ENCODE measurements at places on chromosomes 2 and 18. TPM values are rescaled to one million over a fixed set of nuclear protein-coding genes. Genes with fewer than 3 reads are reported as not detected.

GRCh38 chr2:78644854-78645253 lies 380.6 kb upstream of the REG3G start:
- H3K4me1 ChIP-seq: no peaks in the 10 kb centered on the region
- H3K27ac ChIP-seq: no peak overlapping the region
- H3K27me3 ChIP-seq: no peaks in the 10 kb centered on the region
- no peak overlapping the region for H3K4me3 ChIP-seq
- no peak for DNase-seq
- no peaks in the 10 kb centered on the region for H3K36me3 ChIP-seq

GRCh38 chr2:40127890-40128557 lies 323.9 kb downstream of the SLC8A1 start:
- no peak overlapping the region for H3K27ac ChIP-seq
- H3K36me3 ChIP-seq: no peaks in the 10 kb centered on the region
- no peak for DNase-seq
- H3K4me1 ChIP-seq: no peaks in the 10 kb centered on the region
- peaks cover 4% of the 10 kb centered on the region for H3K27me3 ChIP-seq
- H3K4me3 ChIP-seq: no peak overlapping the region

DNA sequence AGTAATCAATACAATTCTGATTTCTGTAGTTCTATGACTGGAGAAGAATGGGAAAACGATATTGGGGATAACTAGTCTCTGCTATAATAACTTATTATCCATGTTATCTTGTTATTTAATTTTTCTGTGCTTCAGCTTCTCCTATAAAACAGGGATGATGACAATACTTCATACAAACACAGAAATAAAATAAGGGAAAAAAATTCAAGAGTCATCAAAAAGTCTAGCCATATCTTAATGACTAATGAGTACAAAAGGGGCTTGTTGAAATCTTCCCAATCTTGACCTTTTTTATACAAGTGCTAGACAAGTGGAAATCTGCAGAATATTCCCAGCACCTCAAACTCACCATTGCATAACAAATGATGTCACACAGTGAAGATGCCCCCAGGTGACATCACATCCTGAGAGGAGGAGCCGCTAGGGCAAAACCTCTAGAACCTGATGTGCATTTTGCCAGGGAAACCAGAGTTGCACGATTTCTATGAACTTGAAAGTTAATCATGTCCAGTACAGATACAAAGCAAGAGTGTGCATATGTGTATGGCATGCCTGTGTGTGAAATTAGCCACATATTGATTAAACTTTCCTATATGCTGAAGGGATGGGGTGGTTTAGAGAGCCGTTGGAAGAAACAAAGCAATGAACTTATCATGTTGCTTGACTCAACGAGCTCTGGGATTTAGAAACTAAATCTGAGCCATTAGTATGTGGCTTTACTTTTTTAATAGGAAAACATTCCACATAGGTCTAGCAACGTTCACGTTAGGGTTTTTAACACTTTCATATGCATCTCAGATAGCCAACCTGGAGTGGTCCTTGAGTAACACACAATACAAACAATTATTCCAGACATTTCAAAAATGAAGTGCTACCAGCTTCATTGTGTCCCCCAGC lies 278.9 kb downstream of the SLC4A3 start:
- no peaks in the 10 kb centered on the region for H3K4me1 ChIP-seq
- no peak overlapping the region for H3K4me3 ChIP-seq
- H3K27me3 ChIP-seq: no peaks in the 10 kb centered on the region
- no peak overlapping the region for H3K27ac ChIP-seq
- no peak for DNase-seq

- no peaks in the 10 kb centered on the region for H3K4me1 ChIP-seq
- no peak overlapping the region for H3K4me3 ChIP-seq
- H3K27me3 ChIP-seq: no peaks in the 10 kb centered on the region
- no peak overlapping the region for H3K27ac ChIP-seq
- no peak for DNase-seq
- H3K36me3 ChIP-seq: no peaks in the 10 kb centered on the region
These were observed 39.0 kb upstream of the MAL start for GRCh38 chr2:94986392-94986963.

GRCh38 chr2:86025229-86025820 lies 80.4 kb downstream of the POLR1A start:
- H3K4me1 ChIP-seq: no peaks in the 10 kb centered on the region
- H3K27me3 ChIP-seq: no peaks in the 10 kb centered on the region
- H3K4me3 ChIP-seq: no peak overlapping the region
- H3K36me3 ChIP-seq: no peaks in the 10 kb centered on the region
- no peak overlapping the region for H3K27ac ChIP-seq

GRCh38 chr2:85340034-85340892 lies 12.5 kb upstream of the TGOLN2 start:
- H3K27ac ChIP-seq: no peak overlapping the region
- no peaks in the 10 kb centered on the region for H3K4me1 ChIP-seq
- DNase-seq: no peak
- H3K4me3 ChIP-seq: no peak overlapping the region

GRCh38 chr18:30730915-30731314 lies 311.6 kb downstream of the DSC3 start:
- H3K4me1 ChIP-seq: no peaks in the 10 kb centered on the region
- no peak overlapping the region for H3K4me3 ChIP-seq
- no peak overlapping the region for H3K27ac ChIP-seq
- no peak for DNase-seq
- H3K27me3 ChIP-seq: no peaks in the 10 kb centered on the region

DNA sequence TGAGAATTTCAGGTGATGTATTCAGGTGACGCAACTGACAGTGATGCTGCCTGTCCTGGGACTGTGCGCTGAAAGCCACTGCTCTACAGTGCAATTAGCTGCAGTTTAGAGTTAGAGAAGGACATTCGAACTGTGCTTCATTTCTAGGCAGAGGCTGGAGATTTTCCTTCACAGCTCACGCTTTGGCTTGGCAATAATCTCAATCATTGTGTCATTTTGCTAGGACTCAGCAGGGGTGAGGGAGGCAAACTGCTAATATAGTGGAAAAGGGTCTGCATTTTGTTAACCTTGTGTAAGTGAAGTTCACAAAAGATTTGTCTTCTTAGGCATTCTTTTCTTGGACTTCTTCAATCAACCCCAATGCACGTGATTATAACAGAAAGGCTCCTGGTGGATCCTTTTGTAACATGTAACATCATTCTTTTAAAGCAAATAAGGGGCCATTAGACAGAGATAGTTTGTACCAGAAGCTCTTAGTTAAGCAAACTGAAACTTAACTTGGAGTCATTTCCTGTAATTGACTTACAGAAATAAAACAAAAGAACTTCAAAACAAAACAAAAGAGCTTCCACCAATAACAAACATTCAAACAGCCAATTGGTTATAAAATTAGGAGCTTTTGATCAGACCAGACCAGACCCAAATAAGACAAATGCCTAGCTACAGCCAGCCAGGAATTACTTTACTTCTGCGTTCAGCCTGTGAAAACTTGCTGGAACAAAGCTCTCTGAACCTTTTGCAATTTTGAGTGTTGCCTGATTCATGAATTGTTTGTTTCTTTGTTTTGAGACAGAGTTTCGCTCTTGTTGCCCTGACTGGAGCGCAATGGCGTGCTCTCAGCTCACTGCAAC lies 1376.3 kb upstream of the CELF4 start:
- H3K4me3 ChIP-seq: no peak overlapping the region
- H3K27ac ChIP-seq: no peak overlapping the region
- H3K27me3 ChIP-seq: no peaks in the 10 kb centered on the region
- H3K4me1 ChIP-seq: no peaks in the 10 kb centered on the region
- H3K36me3 ChIP-seq: no peaks in the 10 kb centered on the region

The PRLH gene
- not detected for total RNA-seq

The UGT1A3 gene
- total RNA-seq: not detected

DNA sequence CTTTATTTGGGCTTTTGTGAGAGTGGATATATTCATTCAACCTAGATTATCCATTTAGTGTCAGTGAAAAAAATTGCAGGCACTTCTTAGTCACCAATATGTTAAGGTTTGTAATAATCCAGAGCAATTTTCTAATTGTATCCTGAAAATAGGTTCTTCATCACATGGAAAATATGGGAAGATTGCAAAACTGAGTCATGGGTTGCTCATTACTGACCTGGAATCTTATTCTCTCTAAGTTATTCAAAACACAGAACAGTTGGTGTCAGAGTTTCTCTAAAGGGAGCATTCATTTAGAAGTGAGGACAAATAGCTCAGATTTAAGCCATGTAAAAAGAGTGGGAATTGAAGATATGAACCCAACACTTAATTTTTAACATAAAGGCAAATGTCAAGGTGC lies 181.3 kb downstream of the IKZF2 start:
- no peak for DNase-seq
- H3K27ac ChIP-seq: no peak overlapping the region
- H3K4me1 ChIP-seq: no peaks in the 10 kb centered on the region
- H3K36me3 ChIP-seq: no peaks in the 10 kb centered on the region

GRCh38 chr18:25256439-25256838 lies 95.5 kb downstream of the ZNF521 start:
- H3K36me3 ChIP-seq: no peaks in the 10 kb centered on the region
- no peak overlapping the region for H3K4me3 ChIP-seq
- DNase-seq: no peak
- no peaks in the 10 kb centered on the region for H3K4me1 ChIP-seq
- no peaks in the 10 kb centered on the region for H3K27me3 ChIP-seq
- no peak overlapping the region for H3K27ac ChIP-seq

DNA sequence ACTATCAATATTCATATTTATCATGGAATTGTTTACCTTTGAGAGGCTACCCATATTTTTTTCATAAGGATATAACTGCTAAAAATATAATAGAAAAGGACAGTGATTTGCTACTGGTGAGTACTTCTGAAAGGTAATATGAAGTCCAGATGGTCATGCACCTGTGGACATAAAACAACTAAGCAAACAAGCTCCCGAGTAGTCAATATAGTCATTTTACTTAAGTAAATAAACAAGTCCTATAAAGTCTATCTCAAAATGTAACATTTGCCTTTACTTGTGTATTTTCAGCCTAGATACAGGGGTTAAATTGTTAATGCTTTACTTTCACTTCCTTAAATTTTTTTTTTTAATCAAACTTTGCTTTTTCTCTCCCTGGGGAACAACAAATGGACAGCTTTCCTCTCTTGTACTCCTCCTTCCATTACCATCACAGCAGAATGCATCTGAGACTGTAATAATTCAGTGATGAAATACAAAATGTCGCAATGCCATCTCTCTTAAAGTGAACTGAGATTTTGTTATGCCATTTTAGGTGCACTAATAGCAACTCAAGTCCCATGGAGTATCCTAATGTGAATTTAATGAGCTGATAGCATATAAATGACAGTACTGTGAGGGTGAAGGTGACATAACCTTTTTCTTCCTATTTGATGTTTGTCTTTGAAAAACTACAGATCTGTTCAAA lies 1325.4 kb upstream of the ZEB2 start:
- H3K27me3 ChIP-seq: no peaks in the 10 kb centered on the region
- no peak overlapping the region for H3K4me3 ChIP-seq
- H3K36me3 ChIP-seq: no peaks in the 10 kb centered on the region

The FSHR gene
- total RNA-seq: not detected

The PROKR1 gene
- not detected for total RNA-seq
